ENCODE measurements at places on chromosomes 7 and 10. TPM values are rescaled to one million over a fixed set of nuclear protein-coding genes. Genes with fewer than 3 reads are reported as not detected.

IFIT1B gene
- total RNA-seq = not detected

CNTNAP2 gene
- total RNA-seq = 0.41 TPM

DNA sequence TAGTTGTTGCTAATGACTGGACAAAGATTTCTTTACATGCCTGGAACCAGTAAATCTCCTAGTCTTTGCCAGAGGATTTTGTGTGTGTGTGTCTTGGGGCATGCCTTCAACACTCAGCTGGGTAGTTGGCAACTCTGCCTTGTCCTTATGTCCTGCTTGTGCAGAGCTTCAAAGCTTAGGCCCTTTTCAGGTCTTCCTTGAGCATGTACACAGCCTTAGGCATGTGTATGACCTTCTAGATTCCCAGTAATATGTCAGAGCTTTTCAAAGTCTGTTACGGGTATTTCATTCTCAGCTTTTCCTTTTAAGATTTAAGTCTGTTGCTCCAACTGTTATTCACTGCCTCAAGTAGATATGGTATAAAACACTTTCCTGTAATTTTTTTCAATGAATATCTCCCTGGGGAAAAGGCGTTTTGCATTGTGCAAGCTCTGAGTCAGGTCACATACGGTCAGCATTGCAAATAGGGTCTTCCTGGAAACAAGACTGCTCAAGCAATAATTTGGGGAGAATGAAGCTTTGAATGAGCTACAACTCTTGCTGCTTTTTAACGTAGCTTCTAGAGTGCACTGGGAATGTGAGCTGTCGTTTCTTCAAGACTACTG, 25.5 kb downstream of the SHOC2 start:
- DNase-seq = no peak

DYNC1I1 gene
- 2.3 TPM for total RNA-seq

Measured in upper lobe of right lung (tissue), 1 donor.